Naive thymus-derived CD8-positive, alpha-beta T cell (primary cell): ENCODE measurements at places on chromosomes 7 and 10. TPM values are rescaled to one million over a fixed set of nuclear protein-coding genes. Genes with fewer than 3 reads are reported as not detected.
A peak's percentile ranks its signal among the peaks of the same experiment; 100 is the strongest.

DNA sequence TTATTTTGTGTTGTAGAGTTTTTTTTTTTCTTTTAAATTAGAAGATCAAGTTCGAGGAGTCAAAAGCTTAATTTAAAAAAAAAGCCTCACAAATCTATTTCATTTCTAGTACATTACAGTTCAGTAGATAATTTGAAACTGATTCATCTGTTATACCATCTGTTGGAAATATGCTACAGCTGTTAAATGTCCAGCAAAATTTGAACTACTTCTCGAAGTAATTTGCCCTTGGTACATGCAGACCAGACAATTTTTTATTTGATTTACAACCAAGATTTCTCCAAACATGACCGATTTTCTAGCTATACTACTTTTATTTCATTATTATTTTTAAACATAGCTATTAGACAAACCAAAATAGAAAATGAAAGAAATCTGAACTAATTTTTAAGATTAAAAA, 647.9 kb downstream of the CNTNAP2 start:
- no peak overlapping the region for H3K27ac ChIP-seq
- no peak overlapping the region for H3K4me3 ChIP-seq
- peaks cover 2% of the 10 kb centered on the region for H3K4me1 ChIP-seq
- no peak for DNase-seq
- H3K36me3 ChIP-seq = no peaks in the 10 kb centered on the region

C10orf143 gene
- total RNA-seq = 17.5 TPM

DNA sequence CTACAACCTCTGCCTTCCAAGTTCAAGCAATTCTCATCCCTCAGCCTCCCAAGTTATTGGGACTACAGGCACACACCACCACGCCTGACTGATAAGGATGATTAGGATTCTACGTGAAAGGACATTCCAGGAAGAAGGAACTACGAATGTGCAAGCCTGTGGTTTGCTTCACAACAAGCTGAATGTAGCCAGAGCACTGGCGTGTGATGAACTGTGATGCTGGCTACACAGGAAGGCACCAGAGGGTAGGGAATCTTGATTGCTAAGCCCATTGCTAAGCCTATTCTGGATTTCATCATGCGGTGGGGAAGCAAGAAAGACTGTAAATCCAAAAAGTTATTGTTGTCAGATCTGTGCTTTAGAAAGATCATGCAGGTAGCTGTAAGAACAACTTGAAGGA, 72.3 kb upstream of the SRRM3 start:
- peaks cover 15% of the 10 kb centered on the region for H3K4me1 ChIP-seq
- H3K27me3 ChIP-seq = no peaks in the 10 kb centered on the region
- H3K27ac ChIP-seq = no peak overlapping the region
- no peaks in the 10 kb centered on the region for H3K36me3 ChIP-seq
- DNase-seq = no peak

GRCh38 chr10:119190353-119190752, 11.7 kb upstream of the PRDX3 start:
- peaks cover 11% of the 10 kb centered on the region for H3K4me1 ChIP-seq
- DNase-seq = no peak
- no peaks in the 10 kb centered on the region for H3K27me3 ChIP-seq
- H3K27ac ChIP-seq = no peak overlapping the region

- H3K4me1 ChIP-seq = no peaks in the 10 kb centered on the region
- no peak for DNase-seq
- H3K27me3 ChIP-seq = no peaks in the 10 kb centered on the region
- no peaks in the 10 kb centered on the region for H3K36me3 ChIP-seq
Measured at GRCh38 chr7:107779647-107780099, 23.4 kb downstream of the SLC26A3 start.

MYOF gene
- total RNA-seq = not detected

- H3K4me3 ChIP-seq = peak overlapping the region; percentile 99
- H3K27ac ChIP-seq = peak overlapping the region; percentile 99
- peaks cover 46% of the 10 kb centered on the region for H3K4me1 ChIP-seq
- H3K36me3 ChIP-seq = peaks cover 14% of the 10 kb centered on the region
Measured at GRCh38 chr10:27503498-27504006, 552 bp upstream of the RAB18 start.

GRCh38 chr10:397321-398068, 262.2 kb downstream of the ZMYND11 start:
- H3K27ac ChIP-seq = no peak overlapping the region
- H3K36me3 ChIP-seq = no peaks in the 10 kb centered on the region
- H3K27me3 ChIP-seq = peaks cover 2% of the 10 kb centered on the region
- no peak for DNase-seq
- H3K4me3 ChIP-seq = no peak overlapping the region
- peaks cover 11% of the 10 kb centered on the region for H3K4me1 ChIP-seq

ATP5F1C gene
- total RNA-seq = 167 TPM

ZNF775 gene
- total RNA-seq = 5.9 TPM

GRCh38 chr7:66198469-66198868, 6.7 kb upstream of the TPST1 start:
- DNase-seq = no peak
- no peak overlapping the region for H3K4me3 ChIP-seq
- H3K36me3 ChIP-seq = no peaks in the 10 kb centered on the region
- peaks cover 10% of the 10 kb centered on the region for H3K4me1 ChIP-seq

GRM8 gene
- total RNA-seq = not detected

GRCh38 chr7:91567081-91568012, 303.1 kb downstream of the FZD1 start:
- DNase-seq = no peak
- H3K27me3 ChIP-seq = no peaks in the 10 kb centered on the region
- H3K27ac ChIP-seq = no peak overlapping the region
- H3K4me1 ChIP-seq = no peaks in the 10 kb centered on the region
- H3K36me3 ChIP-seq = peaks cover 26% of the 10 kb centered on the region
- H3K4me3 ChIP-seq = no peak overlapping the region

- H3K27me3 ChIP-seq = peaks cover 33% of the 10 kb centered on the region
- no peaks in the 10 kb centered on the region for H3K36me3 ChIP-seq
- no peak for DNase-seq
- H3K27ac ChIP-seq = no peak overlapping the region
- no peaks in the 10 kb centered on the region for H3K4me1 ChIP-seq
- H3K4me3 ChIP-seq = no peak overlapping the region
Measured at GRCh38 chr7:155584763-155585531, 38.6 kb upstream of the CNPY1 start.

DNA sequence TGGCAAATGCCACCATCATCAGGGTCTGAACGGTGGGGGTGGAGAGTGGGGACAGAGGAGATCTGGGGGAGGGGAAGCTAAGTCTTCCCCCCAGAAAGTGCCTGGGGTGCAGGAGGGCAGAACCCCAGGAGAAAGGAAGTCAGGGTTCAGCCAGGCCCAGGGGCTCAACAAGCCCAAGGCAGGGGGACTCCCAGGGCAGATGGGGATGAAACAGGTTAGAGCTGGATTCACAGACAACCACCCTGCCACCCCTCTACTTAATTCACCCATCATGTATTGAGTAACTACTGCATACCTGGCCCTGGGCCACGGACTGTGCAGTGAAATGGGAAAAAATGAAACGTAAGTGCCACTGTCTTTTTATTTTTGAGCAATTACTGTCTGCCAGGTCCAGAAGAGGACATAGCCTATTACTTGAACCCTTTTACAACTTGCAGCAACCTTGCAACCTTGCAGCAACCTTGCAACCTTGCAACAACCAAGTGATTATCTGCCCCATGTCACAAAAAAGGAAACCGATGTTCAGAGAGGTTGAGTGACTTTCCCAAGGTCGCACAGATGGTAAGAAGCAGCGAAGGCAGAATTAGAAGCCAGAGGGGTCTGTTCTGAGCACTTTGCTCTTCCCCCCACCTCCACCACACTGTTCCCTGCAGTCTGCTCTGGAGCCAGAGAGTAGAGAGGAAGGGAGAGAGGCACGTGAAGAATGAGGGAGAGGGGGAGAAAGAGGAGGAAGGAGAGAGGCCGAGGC, 4.8 kb downstream of the ELN start:
- H3K36me3 ChIP-seq = no peaks in the 10 kb centered on the region
- no peak for DNase-seq
- H3K27ac ChIP-seq = no peak overlapping the region

DNA sequence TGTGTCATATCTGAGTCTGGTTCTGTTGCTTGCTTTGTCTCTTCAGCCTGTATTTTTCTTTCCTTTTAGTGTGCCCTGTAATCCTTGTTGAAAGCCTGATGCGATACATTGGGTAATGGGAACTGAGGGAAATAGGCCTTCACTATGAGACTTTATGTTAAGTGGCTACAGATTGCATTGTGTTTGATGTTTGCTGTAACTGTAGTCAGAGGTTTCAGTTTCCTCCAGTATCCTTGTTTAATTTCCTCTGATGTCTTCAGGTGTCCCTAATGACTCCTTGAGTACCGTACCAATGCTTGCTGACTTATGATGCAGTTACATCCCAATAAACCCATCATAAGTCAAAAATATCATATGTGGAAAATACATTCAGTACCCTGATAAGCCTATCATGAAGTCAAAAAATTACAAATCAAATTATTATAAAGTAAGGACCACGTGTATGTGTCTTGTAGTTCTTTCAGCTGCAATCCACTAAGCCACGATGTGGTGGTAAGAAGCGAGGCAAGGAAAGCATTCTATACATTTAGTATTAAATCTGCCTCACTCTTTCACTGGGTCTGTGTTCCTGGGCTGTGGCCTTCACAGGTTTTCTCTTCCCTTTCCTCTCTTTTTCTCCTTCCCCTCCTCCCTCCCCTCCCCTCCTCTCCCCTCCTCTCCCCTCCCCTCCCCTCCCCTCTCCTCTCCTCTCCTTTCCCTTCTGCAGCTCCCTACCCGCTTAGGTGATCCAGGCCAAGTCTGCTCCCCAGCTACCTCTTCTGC, 13.3 kb upstream of the GIMAP6 start:
- peaks cover 80% of the 10 kb centered on the region for H3K4me1 ChIP-seq
- H3K4me3 ChIP-seq = peak overlapping the region; percentile 34
- H3K27me3 ChIP-seq = no peaks in the 10 kb centered on the region
- peak overlapping the region; percentile 82 for H3K27ac ChIP-seq
- DNase-seq = no peak
